NCI-H1417 (cell line): ENCODE measurements at places on chromosomes 11 and 22.

GRCh38 chr11:27938011-27938410 lies 169.9 kb downstream of the KIF18A start:
- no peak for DNase-seq

GRCh38 chr11:128187835-128188234 lies 399.5 kb downstream of the ETS1 start:
- no peak for DNase-seq

DNA sequence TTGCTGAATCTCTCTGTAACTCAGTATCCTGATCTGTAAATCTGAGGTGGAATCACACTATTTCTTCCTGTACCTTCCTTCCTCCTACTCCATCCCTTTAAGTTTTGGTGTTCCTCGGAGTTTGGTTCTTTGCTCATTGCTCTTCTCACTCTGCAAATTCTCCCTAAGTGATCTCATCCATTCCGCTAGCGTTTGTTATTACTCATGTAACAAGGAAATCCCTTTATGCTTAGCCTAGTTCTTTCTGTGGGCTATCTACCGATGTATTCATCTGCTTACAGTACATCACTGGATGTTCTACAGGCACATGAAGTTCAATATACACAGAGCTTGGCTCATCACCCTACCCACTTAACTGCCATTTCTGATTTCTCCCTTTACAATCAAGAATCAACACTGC lies 1.6 kb upstream of the CEP295 start:
- DNase-seq: no peak

GRCh38 chr22:41488596-41489385 lies 19.9 kb downstream of the ACO2 start:
- DNase-seq: no peak

- no peak for DNase-seq
Measured at GRCh38 chr11:2685051-2685450, 14.7 kb downstream of the KCNQ1OT1 start.

GRCh38 chr11:12930850-12931249 lies 78.3 kb upstream of the RASSF10 start:
- DNase-seq: no peak

DNA sequence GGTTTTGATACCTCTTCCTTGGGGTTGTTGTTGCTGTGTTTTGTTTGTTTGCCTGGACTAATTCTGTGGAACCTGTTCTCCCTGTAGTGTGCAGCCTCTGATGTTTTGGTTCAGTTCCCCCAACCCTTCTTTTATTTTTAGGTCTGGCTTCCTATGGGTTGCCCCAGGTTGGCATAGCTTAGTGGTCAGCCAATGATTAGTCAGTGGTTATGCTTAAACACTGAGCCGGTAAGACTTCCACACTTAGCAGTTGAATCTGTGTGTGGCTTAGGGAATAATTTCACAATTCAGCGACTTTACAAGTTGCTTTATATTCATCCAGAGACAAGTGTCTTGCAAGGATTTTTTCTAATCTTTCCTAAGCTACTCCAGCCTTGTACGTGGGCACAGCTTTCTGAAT lies 78.6 kb upstream of the CLPB start:
- DNase-seq: no peak

DNA sequence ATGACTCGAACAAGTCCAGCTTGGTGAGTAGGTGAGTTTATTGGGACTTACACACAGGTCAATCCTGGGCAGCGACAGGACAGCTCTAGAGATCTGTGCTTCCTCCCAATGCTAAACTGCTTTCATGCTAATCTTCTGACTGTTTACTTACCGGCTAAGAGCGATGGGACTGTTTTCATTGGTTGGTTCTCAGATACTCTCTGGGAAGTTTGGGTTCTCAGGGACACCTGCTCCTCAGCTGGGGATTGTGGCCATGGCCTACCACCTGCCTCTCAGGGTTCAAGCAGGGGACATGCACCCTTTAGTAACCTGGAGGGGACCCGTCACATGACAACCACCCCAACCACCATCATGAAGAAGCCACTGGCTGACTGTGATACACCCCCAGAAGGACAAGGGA lies 13.1 kb downstream of the APOL2 start:
- no peak for DNase-seq

GRCh38 chr22:38953091-38953490 lies 4.3 kb upstream of the APOBEC3A start:
- no peak for DNase-seq
